ENCODE measurements at places on chromosomes 1 and 21.
A peak's percentile ranks its signal among the peaks of the same experiment; 100 is the strongest.

DNA sequence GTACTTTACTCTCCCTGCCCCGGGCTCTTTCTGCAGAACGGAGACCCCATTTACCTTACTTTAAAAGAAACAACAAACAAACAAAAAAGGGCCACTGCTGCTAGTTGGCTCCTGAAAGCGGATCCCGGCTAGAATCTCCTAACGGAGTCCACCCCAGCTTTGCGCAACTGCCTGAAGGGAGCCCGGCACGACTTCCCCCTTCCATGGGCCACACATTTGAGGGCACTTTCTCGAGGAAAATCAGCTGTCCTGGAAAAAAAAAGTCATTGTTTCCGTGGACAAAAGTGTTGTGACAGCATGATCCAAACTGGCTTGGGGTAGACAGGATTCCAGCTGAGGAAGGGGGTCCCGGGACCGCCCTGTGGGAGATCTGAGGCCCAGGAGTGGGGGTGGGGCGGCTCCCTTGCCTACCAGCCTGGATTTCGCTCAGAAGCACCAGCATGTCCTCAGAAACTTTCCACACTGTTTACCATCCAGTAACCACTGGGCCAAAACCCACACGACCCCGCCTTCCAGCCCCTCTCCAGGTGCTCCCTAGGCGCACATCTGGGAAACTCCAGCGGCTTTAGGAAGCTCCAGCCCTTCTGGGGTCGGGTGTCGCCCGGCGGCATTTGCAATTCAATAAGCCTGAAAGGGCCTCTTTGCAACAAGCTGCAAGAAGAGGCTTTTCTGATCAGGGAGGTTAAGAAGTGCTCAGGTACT lies 4.8 kb downstream of the RIPK4 start:
- no peak for DNase-seq

DNA sequence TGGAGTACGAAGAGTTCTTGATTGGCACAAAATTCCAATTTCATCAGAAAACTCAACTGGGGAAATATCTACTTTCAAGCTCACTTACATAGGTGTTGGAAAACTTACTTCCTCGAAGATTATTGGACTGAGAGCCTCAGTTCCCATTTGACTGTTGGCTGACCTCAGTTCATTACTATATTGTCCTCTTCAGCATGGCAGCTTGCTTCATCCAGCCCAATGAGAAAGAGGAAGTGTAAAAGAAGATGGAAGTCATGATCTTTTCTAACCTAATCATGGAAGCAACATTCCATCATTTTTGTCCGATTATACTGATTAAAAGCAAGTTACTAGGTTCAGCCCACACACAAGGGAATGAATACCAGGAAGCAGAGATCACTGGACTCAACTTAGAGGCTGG lies 49.4 kb downstream of the HSD3B1 start:
- DNase-seq, result no peak

- DNase-seq, result no peak
These were observed 355.8 kb downstream of the GPATCH2 start for GRCh38 chr1:217274927-217275654.

GRCh38 chr1:60036856-60037460 lies 36.6 kb downstream of the C1orf87 start:
- DNase-seq, result peak; percentile 79

GRCh38 chr1:5519366-5520135 lies 472.7 kb downstream of the NPHP4 start:
- no peak for DNase-seq

GRCh38 chr1:39926820-39927219 lies 25.1 kb upstream of the MYCL start:
- DNase-seq, result no peak

DNA sequence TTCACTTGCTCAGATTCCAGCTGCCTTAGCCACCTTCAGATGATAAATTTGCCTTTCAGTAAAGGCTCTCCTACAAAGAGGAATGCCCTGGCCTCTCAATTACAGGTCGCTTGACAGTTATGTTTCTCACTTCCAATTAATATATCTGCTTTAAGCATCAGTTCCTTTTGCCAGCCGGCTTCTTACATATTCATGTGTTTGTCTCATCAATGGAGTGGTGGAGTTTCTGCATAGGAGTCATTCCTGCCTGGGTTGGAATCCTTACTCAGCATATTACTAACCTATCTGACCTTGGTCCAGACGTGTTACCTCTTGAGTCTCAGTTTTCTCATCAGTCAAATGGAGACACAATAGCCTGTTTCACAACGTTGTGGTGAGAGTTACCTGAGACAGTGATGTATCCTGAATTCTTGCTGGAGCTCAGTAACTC lies 9.4 kb upstream of the SESN2 start:
- no peak for DNase-seq

GRCh38 chr1:118335331-118335732 lies 150.3 kb upstream of the SPAG17 start:
- no peak for DNase-seq

DNA sequence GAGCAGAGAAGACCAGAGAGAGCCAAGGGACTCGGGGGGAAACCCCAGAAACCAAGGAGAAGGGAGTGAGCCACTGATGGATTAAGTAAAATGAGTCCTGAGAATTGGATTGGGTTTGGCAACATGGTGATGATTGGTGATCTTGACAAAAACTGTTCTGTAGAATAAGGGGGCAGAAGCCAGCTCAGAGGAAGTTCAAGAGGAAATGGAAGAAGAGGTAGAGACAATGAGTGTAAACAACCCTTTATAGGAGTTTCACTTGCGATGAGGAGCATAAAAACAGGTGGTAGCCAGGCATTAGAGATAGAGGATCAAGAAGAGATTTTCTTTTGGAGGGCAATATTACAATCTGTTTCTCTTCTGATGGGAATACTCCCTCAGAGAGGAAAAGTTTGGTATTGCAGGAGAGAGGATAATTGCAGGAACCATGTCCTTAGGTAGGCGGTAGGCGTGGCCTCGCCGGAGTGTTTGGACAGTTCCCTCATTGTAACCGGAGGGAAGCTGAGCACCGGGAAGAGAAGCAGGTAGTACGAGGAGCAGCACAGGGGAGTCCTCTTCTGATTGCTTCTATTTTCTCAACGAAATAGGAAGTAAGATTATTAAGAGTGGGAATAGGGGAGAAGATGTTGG lies 68.4 kb upstream of the TENT5C start:
- no peak for DNase-seq

DNA sequence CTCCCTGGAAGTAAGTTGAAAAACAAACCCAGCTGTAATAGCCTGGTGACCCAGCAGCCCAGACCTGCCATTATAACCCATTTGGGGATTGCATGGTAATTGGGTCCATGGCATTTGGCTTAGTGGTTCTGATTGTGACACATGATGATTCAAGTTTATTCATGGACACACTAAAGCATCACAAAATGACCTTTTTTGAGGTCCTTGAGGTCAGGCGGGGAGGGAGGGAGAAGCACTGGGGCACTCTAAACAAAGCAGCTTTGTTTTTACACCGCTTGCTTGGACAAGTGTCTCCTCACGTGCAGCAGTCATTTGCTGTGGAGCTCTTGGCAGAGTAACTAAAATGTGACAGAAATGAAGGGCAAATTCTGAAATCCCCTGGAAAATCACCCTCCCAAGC lies 241.0 kb upstream of the SGIP1 start:
- DNase-seq, result no peak

- DNase-seq, result no peak
These were observed 49.8 kb downstream of the NFIA start for GRCh38 chr1:61132176-61132638.

- peak; percentile 18 for DNase-seq
These were observed 190.0 kb upstream of the VAMP3 start for GRCh38 chr1:7580923-7581753.

- no peak for DNase-seq
These were observed 790 bp downstream of the RPS8 start for GRCh38 chr1:44775930-44776729.

- DNase-seq, result no peak
These were observed 37.6 kb upstream of the KIRREL1 start for GRCh38 chr1:157955857-157956256.

- DNase-seq, result no peak
These were observed 406.6 kb upstream of the CAMK1G start for GRCh38 chr1:209176866-209177430.

DNA sequence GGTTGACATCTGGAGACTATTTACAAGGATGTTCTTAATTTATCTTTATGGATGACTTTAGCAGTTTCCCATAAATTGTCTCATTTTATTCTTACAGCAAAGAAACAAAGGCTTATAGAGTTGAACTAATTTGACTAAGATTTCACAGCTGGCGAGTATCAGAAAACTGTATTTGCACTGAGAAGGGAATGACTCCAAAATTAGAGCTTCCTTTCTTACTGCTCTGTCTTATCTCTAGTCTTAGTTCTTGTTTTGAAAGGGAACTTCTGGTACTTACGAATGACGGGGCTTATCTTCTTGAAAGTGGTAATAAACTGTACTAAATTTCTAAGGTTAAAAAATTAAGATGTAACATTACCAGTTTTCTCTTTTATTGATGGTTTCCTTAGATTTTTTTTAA lies 13.6 kb downstream of the CNST start:
- no peak for DNase-seq

DNA sequence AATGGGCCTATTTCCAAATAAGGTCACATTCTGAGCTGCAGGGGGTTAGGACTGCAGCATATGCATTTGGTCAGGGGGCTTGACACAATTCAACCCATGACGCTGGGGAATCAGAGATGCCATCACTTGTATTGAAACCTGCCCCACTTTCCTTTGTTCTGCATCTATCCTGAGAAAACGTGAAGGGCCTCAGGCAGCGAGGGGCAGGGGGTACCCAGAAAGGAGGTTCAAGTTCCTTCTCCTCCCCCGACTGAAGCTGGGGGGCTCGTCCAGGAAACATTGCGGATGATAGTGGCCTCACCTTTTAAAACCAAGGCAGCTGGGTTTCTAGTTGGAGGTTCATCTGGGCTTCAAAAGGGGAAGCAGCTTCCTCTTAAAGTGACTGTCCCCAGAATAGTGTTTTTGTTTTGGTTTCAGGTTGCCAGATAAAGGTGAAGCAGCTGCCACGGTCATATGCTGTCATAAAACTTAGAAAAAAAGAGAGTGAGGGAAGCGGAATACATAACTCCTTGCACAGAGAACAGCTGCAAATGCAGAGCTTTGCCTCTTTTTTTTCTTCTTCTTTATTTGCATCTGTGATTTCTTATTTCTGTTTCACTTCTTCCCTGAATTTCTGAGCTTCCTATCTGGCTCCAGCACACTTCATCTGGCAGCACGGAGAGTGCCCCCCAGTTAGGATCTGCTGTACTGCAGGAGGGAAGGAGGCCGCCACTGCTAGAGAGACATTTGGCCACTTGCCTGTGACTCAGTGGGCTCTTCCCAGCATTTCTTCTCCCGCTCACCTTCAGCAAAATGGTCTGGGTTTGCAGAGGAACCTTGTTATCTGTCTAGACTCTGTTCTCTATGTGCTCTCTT lies 142.0 kb downstream of the AJAP1 start:
- no peak for DNase-seq

DNA sequence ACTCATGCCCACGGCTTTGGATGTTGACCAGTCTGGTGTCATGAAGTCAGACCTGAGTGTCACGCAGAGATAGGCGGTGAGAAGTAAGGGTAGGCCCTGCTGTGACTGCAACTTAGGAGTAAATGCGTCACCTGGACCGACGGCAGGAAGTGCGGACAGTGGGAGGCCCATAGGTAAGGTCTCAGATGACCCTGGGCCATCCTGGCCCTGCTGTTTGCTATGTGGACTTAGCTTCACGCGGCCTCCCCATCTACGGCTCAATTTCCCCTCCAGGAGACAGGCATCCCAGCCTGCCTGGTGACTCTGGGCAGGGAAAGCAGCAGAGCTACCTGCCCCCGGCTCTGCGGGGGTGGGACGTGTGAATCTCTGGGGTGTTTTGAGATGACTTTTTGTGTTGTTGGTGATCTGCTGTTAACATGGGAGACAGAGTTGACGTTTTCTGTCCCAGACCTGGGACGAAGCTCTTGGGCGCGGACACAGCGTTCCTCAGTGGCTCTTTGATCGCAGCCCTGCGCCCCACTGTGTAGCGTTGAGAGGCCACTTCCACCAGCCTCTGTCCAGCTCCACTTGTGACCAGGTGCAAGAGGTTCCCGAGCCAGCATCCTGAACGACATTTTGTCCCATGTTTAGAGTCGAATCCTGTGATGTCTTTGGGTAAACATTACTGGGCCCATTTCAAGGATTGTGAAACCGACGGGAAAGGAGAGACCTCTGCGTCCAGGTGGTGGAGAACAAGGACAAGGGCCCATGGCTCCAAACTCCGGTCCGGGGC lies 39.9 kb downstream of the CRYAA start:
- no peak for DNase-seq

GRCh38 chr1:169741666-169742394 lies 8.0 kb upstream of the SELE start:
- DNase-seq, result no peak

DNA sequence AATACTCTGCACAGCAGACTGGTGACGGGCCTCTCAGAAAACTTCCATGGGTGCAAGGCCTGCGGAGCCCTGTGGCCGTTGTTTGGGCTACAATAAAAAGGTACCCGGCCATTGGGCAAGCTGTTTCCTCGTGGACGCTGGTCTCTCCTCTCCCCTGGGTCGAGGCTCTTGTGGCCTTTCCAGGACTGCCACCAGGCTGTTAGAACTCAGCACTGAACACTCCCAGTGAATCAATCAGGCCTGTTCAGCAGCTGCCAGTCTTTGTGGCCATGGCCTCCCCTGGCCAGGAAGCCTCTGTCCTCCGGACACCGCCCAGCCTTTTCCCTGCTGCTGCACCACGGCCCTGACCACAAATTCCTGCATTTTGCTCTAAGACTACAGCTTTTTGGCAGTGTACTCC lies 33.0 kb upstream of the ACTRT2 start:
- DNase-seq, result peak; percentile 67

GRCh38 chr1:189656628-189657530 lies 820.8 kb downstream of the BRINP3 start:
- no peak for DNase-seq

DNA sequence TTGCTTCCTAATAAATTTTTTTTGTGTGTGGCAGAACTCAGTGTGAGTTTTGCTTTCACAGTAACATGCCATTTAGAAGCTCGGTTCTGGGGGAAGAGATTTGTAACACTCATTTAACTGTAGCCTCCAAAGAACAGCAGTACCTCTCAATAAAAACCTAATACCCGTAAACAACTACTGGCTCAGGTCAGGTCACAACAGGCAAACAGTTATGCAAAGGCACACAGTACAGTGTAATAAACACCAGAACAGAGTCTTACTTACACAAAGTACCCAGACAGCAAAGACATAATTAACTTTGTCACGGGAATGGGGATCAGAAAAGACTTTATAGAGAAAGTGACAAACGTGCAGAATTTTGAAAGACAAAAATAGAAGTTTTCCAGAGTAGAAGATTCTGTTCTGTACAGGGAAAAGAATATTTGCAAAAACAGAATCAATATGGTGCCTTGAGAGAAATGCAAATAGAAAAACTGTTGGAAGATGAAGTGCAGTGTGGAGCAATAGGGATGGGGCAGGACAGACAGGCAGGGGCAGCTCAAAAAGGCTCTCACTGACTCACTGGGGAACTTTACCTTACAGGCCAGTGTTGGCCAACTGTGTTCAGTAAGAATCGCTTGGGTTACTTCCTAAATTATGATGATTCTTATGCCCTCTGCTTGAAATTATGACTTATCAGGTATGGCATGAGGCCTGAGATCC lies 38.8 kb downstream of the EGLN1 start:
- DNase-seq, result no peak

Measured in suprapubic skin (tissue), 4 donors.